CD4-positive, CD25-positive, alpha-beta regulatory T cell (primary cell): ENCODE measurements at places on chromosomes 1 and 21.

GRCh38 chr1:40926441-40926840 is 53.1 kb upstream of the CTPS1 start:
- no peak for DNase-seq

- no peak for DNase-seq
These were observed 14.8 kb upstream of the TMEM222 start for GRCh38 chr1:27306892-27307761.

DNA sequence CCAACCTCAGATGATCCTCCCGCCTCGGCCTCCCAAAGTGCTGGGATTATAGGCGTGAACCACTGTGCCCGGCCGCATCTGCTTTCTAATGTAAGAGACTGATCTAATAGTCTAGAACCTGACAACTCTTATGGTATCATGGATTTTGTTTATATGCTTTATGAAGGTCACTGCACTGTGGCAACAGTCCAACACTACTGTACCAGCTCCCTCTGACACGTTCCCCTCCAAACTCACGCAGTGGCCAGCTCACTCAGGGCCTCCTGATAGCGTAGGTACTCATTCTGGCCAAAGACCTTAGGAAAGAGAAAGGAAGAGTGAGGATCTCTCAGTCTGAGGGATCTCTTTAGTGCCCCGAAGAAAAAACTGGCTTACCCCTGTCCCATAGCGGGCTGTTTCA is 6.0 kb upstream of the CFAP141 start:
- no peak for DNase-seq

- no peak for DNase-seq
These were observed 519.5 kb upstream of the DAB1 start for GRCh38 chr1:57943365-57943764.
